ENCODE measurements at places on chromosomes 5 and 9.

GRCh38 chr5:8756498-8757084, 789.3 kb downstream of the SEMA5A start:
- DNase-seq, result no peak

DNA sequence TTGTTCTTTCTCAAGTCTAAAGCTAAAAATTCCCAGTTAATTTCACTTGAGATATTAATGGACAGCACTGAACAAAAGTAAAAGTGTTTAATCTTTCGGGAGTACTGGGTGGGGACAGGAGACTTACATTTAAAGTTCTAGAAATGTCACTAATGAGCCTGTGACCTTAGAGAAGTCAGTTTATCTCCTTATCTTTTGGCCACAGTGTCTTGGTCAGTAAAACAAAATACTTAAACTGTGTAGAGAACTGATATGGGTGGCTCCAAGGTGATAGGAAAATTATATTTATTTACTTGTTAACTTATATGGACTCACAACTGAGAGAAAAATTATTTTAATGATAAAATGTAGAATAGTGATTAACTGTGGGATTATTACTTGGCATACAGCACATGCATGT, 8.9 kb downstream of the IPO11 start:
- no peak for DNase-seq

GRCh38 chr5:96396878-96397277, 36.2 kb downstream of the PCSK1 start:
- DNase-seq, result no peak

- DNase-seq, result no peak
Measured at GRCh38 chr9:78856144-78856543, 559.2 kb downstream of the PSAT1 start.

- no peak for DNase-seq
Measured at GRCh38 chr5:43371821-43372220, 40.4 kb downstream of the CCL28 start.

GRCh38 chr9:88174324-88174723, 36.0 kb upstream of the SPATA31C2 start:
- DNase-seq, result no peak
